ENCODE measurements at places on chromosomes 1 and 21.

- DNase-seq = no peak
These were observed 25.1 kb downstream of the ATP8B2 start for GRCh38 chr1:154350383-154350782.

- no peak for DNase-seq
These were observed 38.6 kb downstream of the EIF2B3 start for GRCh38 chr1:44947774-44948311.

- DNase-seq = no peak
These were observed 35.0 kb downstream of the BATF3 start for GRCh38 chr1:212664409-212665199.

DNA sequence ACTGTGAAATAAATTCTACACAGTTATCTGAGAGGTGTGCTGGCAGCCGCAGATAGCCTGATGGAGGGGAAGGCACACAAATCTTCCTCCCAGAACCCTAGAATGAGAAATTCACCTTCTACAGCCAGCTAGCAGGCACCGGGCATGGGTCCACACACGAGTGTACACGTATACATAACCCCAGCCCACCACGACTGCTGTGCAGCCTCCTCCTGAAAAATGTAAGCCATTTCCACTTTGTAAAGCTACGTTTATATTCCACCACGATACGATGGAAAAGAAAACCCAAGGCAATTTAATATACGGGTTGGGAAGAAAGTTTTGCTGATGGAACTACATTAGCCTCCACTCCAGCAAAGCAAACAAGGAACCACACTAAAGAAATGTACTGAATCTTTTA, 1.8 kb downstream of the BTG3 start:
- DNase-seq = no peak

- DNase-seq = no peak
These were observed 85.7 kb downstream of the BRINP2 start for GRCh38 chr1:177256153-177257075.

GRCh38 chr1:18128298-18128697, 20.7 kb downstream of the IGSF21 start:
- DNase-seq = no peak

DNA sequence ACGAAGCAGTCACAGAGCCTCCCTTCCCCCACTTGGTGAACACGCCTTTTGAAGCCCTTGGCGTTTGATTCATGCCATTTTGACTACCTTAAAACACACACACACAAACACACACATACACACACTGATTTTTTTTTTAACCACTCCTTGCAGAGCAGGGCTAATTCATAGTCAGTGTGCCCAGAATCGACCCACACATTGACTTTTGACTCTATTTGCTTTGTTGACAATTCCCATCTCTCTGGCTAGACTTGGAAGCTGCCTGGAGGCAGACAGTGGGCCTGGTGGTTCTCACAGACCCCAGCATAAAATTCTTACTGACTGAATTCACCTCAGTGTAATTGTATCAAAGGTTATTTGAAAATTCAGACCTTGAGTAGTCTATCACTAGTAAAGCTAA, 30.3 kb downstream of the CAPN8 start:
- no peak for DNase-seq

GRCh38 chr1:53368314-53369033, 40.6 kb upstream of the LRP8 start:
- DNase-seq = no peak

- no peak for DNase-seq
These were observed 6.9 kb upstream of the MX1 start for GRCh38 chr21:41418956-41419680.

DNA sequence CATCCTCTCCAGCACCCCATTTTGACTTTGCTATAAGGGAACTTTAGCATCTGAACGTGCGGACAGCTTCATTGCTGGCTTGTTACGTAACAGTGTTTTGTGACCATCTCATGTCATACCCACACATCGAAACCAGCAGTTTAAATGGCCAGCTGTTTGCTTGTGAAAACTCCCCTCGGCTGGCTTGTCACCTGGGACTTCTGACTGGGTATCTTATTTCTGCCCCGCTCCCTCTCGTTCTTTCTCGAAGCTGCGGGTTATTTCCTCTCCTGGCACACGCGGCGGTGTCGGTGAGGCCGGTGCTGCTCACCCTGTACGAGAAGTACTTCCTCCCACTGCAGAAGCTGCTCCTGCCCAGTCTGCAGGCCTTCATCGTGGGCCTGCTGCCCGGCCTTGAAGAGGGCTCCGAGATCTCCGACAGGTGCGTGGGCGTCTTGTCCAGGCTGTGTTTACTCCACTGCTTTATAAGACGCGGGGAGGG, 43.5 kb downstream of the DOP1B start:
- no peak for DNase-seq

- DNase-seq = no peak
These were observed 1.2 kb upstream of the H6PD start for GRCh38 chr1:9233241-9233941.

DNA sequence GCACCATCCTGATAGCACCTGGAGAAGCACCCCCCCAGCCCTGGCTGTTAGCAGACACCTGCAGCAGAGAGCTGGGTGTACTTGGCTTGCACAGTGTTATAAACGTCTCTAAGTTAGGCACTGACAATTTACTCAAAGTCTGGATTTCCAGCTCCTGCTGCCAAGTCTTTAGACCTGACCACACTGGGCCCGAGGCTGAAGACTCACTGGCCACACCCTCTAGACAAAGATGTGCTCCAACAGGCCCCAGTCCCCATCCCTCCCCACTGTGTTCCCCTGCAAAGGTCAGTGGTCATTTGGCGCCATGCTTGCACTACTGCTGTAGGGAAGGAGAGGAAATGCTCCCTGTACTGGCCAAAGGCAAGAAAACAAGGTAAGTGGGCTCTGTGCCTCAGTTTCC, 31.1 kb downstream of the PADI6 start:
- no peak for DNase-seq

DNA sequence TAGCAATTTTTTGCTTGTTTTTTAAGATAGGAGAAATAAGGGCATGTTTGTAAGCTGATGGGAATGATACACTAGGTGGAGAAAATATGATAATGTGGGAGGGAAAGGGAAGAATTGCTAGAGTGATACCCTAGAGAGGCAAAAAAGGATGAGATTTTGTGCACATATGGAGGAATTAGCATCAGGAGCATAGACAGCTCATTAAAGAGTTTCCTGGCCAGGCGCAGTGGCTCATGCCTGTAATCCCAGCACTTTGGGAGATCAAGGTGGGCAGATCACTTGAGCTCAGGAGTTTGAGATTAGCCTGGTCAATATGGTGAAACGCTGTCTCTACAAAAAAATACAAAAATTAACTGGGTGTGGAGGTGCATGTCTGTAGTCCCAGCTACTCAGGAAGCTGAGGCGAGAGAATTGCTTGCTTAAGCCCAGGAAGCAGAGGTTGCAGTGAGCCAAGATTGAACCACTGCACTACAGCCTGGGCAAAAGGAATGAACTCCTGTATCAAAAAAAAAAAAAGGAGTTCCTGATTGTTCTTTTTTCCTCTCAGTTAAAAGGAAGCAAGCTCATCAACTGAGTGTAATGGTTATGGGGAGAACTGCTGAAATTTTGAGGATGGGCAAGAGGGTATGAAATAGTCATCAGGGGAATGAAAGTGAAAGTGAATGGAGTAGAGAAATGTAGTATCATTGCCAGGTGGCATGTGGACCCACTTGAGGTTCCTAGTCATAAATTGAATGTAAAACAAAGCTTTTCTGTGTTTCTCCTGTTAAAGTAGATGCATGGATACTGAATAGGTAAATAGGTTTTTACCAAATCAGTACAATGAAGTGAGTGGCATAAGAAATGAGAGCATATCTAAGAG, 35.5 kb downstream of the SH3GLB1 start:
- DNase-seq = no peak

DNA sequence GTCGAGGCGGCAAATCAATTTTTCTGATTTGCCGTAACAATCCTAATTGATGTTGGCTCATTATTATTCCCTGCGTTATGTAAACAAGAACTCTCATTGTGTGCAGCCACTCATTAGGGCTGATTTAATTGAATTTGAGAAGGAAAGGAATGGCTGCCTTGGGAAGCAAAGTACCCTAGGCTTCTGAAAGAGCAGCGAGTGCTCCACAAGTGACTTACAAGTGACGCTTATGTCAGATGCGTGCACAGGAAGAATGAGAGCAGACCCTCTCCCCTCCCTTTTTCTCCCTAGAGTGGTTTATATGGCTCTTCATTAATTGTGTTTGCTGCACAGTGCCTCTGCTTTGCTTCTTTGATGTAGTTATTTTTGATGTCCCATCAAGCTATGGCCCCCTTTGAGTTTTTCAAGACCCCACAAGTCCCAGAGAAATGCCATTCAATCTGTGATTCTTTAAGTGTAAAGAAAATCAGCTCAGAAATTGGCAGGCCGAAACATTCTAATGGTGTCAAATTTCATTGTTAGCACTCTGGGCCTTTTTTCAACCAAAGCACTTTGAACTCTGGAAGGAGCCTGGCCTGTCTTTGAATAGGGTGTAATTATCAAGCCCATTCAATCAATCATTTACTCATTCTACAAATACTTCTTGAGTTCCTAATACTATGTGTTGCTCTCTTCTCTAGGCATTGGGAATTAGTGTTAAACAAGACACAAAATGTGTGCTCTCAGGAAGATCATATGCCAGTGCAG, 86.8 kb upstream of the VAV3 start:
- DNase-seq = no peak

DNA sequence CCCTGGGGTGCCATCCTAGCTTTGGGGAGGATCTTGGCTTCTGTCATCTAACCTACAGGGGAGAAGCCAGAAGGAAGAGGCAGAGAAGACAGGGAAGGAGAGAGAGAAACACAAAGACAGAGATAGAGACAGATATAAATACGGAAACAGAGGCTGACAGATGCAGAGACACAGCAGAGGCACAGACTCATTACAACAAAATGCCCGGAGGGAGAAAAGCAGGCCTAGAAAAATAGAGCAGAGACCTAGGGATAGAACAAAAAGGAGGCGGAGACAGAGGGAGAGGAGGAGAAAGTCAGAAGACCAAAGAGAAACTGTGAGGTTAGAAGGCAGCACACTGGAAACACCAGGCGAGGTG, 1.9 kb downstream of the PEAR1 start:
- no peak for DNase-seq

- DNase-seq = no peak
These were observed 35.0 kb downstream of the ATP5PO start for GRCh38 chr21:33880626-33881025.

DNA sequence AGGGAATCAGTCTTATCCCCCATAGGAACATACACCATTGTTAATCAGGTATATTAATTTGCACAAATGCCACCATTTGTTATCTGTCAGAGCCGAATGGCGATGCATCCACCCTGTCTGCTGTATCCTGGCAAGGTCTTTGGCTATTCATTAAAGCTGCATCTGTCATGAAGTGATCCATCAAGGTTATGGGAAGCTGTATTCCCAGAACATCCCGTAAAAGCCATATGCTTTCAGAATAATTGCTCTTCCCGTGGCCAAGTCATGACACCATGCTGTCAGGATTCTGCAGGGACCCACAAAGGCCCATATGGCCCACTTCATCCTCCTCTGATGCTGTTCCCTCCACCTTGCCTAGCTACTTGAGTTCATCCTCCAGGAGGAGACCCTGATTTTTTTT, 103.9 kb downstream of the RAVER2 start:
- DNase-seq = no peak

- no peak for DNase-seq
These were observed 32.7 kb downstream of the SUSD4 start for GRCh38 chr1:223331301-223331700.

- DNase-seq = no peak
These were observed 120.8 kb downstream of the LMO4 start for GRCh38 chr1:87449348-87449963.

DNA sequence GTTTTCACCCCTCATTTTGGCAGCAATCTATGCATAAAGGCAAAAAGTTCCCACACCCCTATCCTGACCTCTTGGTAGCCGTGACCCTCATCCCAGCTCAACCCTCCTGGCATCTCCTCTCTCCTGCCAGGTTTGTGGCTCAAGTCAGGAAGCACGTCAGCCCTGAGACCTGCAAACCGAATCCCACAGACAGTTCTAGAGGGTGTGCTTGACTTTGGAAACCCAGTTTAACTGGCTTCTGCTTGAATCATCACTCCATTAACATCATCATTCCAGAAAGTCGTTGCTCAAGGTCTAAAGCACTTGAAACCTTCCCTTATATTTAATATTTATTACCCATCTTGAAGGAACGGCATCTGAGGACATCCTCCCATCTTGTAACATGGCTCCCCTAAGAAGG, 133.4 kb upstream of the ERG start:
- DNase-seq = no peak

DNA sequence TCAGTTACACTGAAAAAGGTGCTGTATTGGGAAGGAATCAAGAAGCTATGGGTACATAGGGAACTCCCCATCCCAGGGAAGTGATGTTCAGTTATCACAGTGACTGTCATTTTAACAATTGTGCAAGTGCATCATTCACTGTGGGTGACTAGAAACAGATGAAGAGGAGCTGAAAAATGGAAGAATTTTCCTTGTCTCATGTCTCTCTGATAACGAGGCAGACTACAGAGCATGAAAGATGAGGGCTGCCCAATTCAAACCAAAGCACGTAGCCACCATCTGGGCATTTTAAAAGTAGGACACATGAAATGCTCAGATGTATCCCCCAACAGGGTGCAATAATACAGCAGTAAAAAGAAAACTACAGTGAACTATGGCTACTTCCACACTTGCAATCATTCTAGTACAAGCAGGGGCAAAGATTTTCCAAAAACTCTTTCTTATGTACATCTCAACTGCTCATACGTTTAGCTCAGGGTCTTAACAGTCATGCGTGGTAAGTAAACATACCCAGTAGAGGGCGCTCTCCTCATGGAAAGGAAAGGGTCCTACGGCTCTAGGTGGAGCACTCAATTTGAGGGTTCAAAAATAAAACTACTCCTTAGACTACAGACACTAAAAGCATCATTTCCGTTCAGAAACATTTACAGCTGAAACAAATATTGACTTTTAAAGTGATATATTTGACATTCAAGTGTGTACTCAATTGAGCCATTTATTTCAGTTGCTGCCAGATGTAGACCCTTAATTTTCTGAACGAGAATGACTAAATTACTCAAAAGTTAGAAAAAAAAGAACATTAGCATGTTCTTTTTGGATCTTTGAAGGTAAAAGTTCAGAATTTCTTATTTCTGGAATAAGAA, 143.2 kb downstream of the KCTD3 start:
- no peak for DNase-seq

DNA sequence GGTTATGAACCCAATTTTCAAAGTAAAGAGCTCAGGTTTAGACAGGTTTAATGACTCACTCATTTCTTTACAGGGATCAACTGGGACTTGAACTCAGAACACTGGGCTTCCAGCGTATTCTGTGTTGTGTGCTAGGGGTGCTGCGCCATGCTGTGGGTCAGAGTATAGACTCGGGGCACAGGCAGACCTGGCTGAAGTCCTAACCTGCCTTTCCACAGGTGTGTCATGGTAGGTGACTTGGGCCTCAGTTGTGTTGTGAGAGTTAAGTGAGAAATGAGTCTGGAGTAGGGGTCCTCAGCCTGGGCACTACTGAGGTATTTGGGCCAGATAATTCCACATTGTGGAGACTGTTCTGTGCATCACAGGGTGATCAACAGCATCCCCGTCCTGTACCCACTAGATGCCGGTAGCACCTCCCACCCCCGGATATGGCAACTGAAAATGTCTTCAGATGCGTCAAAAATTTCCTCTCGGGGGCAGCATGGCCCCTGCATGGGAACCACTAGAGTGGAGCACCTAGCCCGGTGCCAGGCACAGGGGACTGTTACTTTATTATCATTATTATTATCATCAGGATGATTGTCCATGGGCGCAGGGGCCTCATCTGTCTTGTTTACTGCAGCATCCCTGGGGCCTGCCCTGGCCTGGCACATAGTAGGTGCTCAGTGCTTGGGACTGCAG, 575.5 kb downstream of the PTPRU start:
- DNase-seq = no peak
